NCI-H2171 (cell line): ENCODE measurements at places on chromosomes 6 and 20.

DNA sequence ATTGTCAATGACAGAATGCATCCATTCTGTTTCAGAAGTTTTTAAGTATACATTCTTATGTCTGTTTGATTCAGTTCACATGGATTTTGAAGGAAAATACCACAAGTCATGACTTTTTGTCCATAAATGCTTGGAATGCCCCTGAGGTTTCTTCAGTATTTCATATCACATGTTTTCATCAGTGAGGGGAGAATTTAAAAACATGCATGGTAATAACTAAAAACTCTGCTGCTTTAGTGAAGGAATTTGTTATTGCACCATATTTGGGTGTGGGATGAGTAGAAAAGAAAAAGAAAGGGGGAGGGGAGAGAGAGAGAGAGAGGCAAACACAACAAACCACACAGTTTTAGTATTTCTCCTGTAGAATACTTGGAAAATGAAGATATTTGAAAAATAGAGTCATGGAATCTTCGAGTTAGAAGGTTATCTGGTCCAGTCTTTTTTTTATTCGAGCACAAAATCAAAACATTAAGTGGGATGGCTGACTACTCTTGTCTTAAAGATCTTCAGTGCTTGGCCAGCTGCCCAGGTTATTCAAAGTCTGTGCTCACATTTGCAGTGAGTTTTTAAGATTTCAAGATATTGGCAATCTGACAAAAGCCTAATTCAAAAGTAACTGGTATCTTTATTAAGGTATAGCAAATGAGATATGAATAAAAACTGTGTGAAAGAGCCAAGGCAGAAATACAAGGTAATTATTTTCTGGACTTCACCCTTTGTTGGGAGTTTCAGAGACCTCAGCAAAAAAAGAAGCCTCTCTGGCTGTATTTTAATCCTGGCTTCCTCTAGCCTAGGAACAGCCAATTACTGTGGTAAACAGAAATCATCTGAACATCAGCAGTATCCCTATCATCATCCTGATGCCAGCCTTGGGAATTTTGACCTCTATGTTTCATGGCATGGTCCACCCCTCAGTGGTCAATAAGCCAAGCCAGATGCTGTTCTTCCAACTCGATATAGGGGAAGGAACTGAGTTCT is 687.9 kb upstream of the CITED2 start:
- DNase-seq = peak; percentile 38

DNA sequence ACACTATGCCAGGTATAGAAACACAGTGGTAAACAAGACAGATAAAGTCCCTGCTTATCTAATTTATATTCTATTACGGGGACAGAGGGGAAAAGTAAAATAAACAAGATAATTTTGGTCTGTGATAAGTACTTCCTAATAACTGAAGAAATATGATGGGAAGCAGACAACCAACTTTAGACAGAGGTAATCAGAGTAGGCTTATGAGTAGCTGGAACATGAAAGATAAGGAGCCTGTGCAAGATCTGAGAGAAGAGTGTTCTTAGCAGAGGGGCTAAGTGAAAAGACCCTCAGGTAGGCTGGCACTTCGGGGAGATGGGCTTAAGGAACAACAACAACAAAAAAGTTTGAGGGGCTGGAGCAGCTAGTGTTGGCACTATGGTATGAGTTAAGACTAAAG is 4.1 kb downstream of the RNF8 start:
- DNase-seq = no peak

GRCh38 chr20:1622450-1622849 is 2.6 kb upstream of the SIRPB1 start:
- DNase-seq = no peak

DNA sequence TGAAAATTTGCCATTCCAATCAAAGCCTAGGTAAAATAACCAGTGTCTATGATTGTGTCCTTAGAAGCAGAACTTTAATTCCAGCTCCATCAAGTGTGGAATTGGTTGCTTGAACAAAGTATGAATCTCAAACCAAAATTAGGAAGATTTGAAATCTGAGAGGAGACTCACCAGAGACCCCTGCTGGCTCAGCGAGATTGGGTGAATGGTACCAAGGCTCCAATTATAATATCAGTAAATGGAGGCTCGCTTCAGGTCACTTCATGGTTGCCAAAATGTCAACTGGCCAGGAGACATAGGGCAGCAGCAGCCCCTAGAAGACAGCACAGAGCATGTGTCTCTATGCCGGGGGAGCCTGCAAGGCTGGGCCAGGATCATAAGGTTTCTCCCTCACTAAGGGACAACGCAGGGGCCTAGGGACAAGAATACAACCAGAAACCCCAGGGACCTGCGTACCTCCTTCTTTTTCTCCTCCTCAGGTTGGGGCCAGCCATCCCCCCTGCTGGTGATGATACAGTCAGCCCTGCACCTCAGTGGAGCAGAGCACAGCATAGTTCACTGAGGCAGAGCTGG is 14.0 kb downstream of the RBL1 start:
- no peak for DNase-seq

- no peak for DNase-seq
Observed at GRCh38 chr6:142845143-142845571, 99.8 kb downstream of the HIVEP2 start.

DNA sequence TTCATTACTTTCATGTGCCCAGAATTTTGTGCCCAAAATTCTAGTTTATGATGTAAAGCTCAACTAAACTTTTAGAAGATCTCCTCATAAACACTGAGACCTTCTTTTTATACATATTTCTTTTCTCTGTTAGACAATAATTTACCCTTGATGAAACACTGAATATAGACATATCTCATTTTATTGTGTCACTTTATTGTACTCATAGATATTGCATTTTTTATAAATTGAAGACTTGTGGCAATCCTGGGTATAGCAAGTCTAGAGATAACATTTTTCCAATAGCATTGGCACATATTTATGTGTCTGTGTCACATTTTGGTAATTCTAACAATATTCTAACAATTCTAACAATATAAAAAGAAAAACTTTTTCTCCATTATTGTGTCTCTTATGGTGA is 74.9 kb upstream of the POU3F2 start:
- DNase-seq = no peak

GRCh38 chr20:33679758-33680485 is 5.7 kb upstream of the NECAB3 start:
- DNase-seq = no peak

GRCh38 chr6:42618105-42618504 is 54.3 kb downstream of the UBR2 start:
- no peak for DNase-seq

- no peak for DNase-seq
Observed at GRCh38 chr20:56373942-56374341, 15.2 kb downstream of the FAM210B start.

GRCh38 chr20:6044115-6044514 is 9.7 kb downstream of the LRRN4 start:
- DNase-seq = no peak

DNA sequence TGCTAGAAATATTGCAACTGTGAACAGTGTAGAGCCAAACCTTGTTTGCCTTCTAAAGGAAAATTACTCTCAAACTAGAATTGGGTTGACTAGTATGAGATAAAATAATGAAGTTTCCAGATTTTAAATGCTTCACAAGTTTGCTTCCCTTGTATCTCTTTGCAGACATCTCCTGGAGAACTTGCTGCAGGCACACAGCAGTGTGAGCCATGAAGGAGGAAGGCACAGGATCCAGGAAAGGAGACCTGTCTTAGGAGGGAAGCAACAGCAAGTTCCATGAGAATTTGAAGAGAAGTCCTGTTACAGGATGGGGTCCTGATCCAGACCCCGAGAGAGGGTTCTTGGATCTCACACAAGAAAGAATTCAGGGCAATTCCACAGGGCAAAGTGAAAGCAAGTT is 115.9 kb downstream of the BMP7 start:
- DNase-seq = no peak

DNA sequence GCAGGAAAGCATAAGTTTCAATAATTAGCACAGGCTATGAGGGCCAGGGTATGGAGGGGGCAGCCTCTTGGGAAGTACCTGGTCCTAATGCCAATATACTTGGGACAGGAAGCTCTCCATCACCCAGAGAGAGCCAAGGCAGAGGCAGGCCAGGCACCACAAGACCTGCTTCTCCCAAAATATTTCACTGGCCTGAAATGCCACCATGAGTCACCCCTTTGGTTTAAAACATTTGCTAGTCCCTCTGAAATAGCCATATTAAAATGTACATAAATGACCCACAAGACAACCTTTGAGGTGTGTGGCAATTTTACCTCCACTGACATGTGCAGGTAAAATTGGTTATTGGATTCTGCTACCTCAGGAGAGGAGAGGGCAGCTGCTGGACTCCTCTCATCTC is 23.4 kb upstream of the SCUBE3 start:
- DNase-seq = no peak

- DNase-seq = no peak
Observed at GRCh38 chr6:37696841-37697662, 631 bp downstream of the MDGA1 start.
